Naive thymus-derived CD4-positive, alpha-beta T cell (primary cell): ENCODE measurements at places on chromosomes 13 and 19. TPM values are rescaled to one million over a fixed set of nuclear protein-coding genes. Genes with fewer than 3 reads are reported as not detected.
A peak's percentile ranks its signal among the peaks of the same experiment; 100 is the strongest.

DNA sequence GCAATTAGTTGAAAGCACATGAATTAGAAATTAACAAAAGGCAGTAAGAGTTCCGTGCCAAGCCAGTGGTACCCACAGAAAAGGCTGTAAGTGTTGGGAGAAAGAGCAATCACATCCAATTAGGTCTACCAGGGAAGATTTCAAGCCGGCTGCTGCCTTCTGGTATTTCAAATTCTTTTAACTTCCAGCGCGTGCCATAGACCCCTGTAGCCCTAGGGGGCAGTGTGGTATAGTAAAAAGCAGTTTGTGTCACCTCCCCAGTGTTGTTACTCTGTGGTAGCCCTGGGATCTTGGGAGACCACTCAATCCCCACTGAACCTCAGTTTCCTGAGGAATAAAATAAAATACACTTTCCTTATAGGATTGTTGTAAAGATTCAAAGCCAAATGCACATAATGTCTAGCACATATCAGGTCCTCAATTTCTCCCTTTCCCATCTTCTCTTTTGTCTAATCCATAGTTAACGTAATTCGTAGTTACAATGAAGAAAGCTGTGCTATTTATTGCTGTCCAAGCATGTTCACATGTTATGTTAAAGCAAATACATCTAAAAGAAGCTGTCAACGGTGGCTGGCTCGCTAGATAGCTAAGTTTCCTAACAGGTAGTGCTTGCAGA is 230.2 kb downstream of the TDRD3 start:
- H3K4me1 ChIP-seq, result no peaks in the 10 kb centered on the region
- H3K4me3 ChIP-seq, result no peak overlapping the region
- H3K27me3 ChIP-seq, result no peaks in the 10 kb centered on the region
- DNase-seq, result no peak
- no peak overlapping the region for H3K27ac ChIP-seq
- no peaks in the 10 kb centered on the region for H3K36me3 ChIP-seq

DNA sequence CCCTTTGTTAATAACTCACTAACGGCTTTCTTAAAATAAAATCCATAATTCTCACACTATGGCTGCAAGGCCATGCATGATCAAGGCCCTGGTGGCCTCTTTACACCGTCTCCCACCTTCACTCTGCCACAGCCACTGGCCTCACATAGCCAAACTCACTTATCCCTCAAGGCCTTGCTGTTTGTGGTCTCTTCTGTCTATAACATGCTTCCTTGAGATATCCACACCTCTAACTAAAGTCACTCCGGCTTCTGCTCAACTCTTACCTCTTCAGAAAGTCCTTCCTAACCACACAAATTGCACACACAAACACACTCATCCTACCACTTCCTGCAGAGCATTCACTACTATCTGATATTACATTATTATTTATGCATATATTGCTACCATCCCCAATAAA is 262.5 kb downstream of the DIAPH3 start:
- H3K27me3 ChIP-seq, result no peaks in the 10 kb centered on the region
- no peak for DNase-seq
- no peaks in the 10 kb centered on the region for H3K4me1 ChIP-seq

DNA sequence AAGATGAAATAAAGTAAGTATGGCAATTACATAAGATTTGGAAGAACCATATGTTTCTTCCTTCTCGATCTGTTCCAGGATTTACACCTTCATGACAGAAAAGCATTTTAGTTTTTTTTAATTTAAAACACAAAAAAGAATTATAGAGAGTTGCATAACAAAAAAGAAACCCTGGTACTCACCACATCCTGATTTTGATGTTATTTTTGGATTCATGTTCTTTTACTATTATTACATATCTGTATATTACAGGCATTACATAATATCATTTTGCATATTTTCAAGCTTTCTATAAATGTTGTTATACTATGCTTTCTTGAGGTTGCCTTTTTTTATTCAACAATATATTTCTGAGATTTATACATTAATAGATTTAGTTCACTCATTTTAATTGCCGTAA is 6.7 kb upstream of the KATNAL1 start:
- no peak for DNase-seq
- H3K27ac ChIP-seq, result no peak overlapping the region
- no peaks in the 10 kb centered on the region for H3K4me1 ChIP-seq
- H3K27me3 ChIP-seq, result no peaks in the 10 kb centered on the region
- no peaks in the 10 kb centered on the region for H3K36me3 ChIP-seq

GRCh38 chr19:1863638-1864479 is 480 bp upstream of the KLF16 start:
- H3K36me3 ChIP-seq, result no peaks in the 10 kb centered on the region
- peak; percentile 96 for DNase-seq
- peak overlapping the region; percentile 78 for H3K27ac ChIP-seq
- H3K4me3 ChIP-seq, result peak overlapping the region; percentile 79
- H3K27me3 ChIP-seq, result no peaks in the 10 kb centered on the region
- H3K4me1 ChIP-seq, result peaks cover 32% of the 10 kb centered on the region

DNA sequence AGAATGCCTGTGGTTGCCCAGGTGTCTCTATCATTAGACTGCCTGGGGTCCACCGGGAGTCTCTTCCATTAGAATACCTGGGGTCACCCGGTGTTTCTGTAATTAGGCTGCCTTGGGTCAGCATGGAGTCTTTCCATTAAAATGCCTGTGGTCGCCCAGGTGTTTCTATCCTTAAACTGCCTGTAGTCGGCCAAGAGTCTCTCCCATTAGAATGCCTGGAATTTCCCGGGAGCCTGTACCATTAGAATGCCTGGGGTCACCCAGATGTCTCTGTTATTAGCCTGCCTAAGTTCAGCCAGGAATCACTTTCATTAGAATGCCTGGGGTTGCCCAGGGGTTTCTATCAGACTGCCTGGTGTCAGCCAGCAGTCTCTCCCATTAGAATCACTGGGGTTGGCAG is 1492.8 kb downstream of the UQCRFS1 start:
- H3K36me3 ChIP-seq, result no peaks in the 10 kb centered on the region
- H3K27ac ChIP-seq, result no peak overlapping the region
- no peak for DNase-seq
- no peaks in the 10 kb centered on the region for H3K27me3 ChIP-seq

DNA sequence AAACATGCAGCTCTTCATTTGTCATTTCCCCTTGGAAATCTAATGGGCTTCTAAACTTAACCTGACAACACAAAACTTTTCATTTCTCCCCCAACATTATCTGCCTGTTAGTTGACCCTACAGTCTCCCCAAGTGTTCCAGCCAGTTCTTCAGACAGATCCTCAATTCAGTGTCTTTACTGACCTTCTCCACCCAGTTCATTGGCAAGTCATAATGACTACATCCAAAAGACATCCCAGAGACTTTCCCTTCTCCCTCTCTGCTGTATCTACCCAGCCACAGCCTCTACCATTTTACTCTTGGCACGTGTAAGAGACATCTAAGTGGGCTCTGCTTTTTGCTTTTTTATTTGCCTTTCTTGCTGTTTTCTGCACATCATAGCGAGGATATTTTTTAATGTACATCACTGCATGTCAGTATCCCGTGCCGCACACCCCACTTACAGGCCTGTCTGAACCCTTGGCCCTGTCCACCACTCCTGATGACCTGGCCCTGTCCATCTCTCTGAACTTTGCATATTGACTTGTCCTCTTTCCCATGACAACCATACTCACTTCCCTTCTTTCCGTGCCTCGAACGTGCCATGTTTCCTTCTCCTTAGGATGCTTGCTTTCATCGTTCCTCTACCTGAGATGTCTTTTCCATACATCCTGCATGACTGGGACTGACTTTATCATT is 391.9 kb downstream of the IRS2 start:
- H3K4me1 ChIP-seq, result no peaks in the 10 kb centered on the region
- H3K27me3 ChIP-seq, result no peaks in the 10 kb centered on the region
- no peak for DNase-seq
- no peaks in the 10 kb centered on the region for H3K36me3 ChIP-seq

DNA sequence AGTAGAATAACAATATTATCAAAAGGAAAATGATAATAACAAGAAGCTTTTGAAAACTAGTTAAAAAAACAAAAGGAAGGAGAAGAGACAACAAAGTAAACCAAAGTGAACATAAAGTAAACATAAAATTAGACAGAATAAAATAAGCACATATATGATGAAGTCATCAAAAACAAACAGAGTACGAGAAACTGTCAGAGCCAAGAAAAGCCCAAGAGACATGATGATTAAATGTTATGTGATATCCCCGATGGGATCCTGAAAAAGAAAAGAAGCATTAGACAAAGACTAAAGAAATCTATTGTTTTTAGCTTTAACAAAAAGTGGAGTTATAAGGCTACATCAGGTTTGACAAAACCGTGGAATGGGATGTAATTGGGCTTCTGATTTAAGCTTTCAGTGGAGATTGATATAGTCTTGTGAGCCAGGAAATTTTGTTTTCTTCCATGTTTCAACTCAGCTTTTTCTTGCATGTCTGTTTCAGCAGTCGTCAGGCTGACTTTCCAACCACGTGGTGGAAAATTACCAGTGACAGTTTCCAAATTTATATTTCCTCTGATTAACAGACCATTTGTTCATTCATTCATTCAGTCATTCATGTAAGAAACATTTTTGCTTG is 64.9 kb downstream of the KL start:
- no peaks in the 10 kb centered on the region for H3K4me1 ChIP-seq
- no peaks in the 10 kb centered on the region for H3K27me3 ChIP-seq
- H3K4me3 ChIP-seq, result no peak overlapping the region
- no peaks in the 10 kb centered on the region for H3K36me3 ChIP-seq
- DNase-seq, result no peak
- H3K27ac ChIP-seq, result no peak overlapping the region

- no peak overlapping the region for H3K27ac ChIP-seq
- H3K27me3 ChIP-seq, result no peaks in the 10 kb centered on the region
- DNase-seq, result no peak
These were observed 337.3 kb upstream of the DACH1 start for GRCh38 chr13:72204291-72204690.

DNA sequence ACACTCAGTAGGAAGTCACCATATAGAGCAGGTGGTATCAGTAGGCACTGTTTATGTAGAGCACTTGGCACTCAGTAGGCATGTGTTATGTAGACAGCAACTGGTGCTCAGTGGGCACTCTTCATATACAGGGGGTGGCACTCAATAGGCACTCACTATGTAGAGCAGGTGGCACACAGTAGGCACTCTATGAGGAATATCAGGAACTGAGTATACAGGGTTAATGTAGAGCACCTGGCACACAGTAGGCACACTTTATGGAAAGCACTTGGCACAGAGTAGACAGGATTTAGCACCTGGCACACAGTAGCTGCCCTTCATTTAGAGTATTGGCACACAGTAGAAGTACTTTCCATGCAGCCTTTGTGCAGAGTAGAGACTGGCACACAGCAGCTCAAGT is 1.1 kb upstream of the CYP4F3 start:
- H3K4me1 ChIP-seq, result no peaks in the 10 kb centered on the region
- no peaks in the 10 kb centered on the region for H3K36me3 ChIP-seq
- no peak overlapping the region for H3K4me3 ChIP-seq
- H3K27me3 ChIP-seq, result no peaks in the 10 kb centered on the region
- DNase-seq, result no peak
- no peak overlapping the region for H3K27ac ChIP-seq

GRCh38 chr13:27593267-27593666 is 27.1 kb downstream of the LNX2 start:
- no peaks in the 10 kb centered on the region for H3K4me1 ChIP-seq
- DNase-seq, result no peak
- H3K27me3 ChIP-seq, result no peaks in the 10 kb centered on the region

GRCh38 chr13:38606699-38607535 is 80.0 kb upstream of the FREM2 start:
- no peaks in the 10 kb centered on the region for H3K36me3 ChIP-seq
- H3K27ac ChIP-seq, result no peak overlapping the region
- DNase-seq, result no peak
- H3K27me3 ChIP-seq, result no peaks in the 10 kb centered on the region
- no peaks in the 10 kb centered on the region for H3K4me1 ChIP-seq

GRCh38 chr19:45878043-45878794 is 7.7 kb downstream of the IRF2BP1 start:
- no peak overlapping the region for H3K4me3 ChIP-seq
- H3K27ac ChIP-seq, result no peak overlapping the region
- DNase-seq, result no peak
- peaks cover 3% of the 10 kb centered on the region for H3K4me1 ChIP-seq
- no peaks in the 10 kb centered on the region for H3K36me3 ChIP-seq

DNA sequence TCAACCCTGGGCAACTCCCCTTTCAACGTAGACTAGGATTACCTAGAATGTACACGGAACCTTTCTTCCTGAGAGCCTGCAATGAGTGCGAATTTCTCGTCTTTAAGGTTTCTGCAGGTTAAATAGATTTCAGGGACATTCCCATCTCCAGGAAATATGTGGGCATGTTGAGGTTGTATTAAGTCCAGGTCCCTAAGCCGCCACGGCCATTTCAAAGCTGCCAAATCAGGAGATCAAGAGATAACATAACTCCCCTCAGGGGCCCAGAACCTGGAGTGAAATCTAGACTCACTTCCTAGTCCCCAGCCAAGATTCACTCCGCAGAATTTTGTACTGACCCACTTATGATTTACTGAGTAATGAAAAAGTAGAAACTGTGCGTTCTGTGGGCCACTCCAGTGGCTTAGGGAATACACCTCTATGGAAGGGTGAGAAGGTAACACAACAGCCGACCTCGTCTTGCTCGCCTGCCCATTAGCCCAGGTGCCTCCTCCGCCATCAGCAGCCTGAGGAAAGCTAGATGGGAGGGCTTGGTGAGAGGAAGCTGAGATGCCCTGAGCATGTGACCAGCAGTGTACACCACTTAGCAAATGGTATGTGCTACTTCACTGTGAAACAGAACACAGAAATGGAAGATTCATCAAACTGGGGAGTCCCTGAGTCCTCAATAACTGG is 98.5 kb upstream of the SOX1 start:
- H3K27me3 ChIP-seq, result no peaks in the 10 kb centered on the region
- H3K27ac ChIP-seq, result no peak overlapping the region
- no peaks in the 10 kb centered on the region for H3K36me3 ChIP-seq
- no peak for DNase-seq
- H3K4me3 ChIP-seq, result no peak overlapping the region

DNA sequence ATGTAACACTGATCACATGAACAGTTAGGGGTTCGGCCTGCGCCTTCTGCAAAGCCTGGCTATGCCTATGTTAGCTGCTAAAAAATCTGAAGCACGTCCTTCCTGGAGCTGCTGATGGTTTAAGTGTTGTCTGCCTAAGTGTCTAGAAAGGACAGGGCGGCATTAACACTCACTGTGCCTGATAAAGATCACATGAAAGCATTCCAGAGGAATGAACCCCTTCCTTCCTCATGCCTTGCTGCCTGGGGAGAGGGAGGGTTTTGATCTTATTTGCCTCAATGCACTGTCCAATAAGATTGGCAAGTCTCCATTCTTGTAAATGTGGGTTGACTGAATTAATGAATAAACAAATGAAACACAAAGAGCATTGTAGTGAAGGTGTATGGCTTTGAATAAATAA is 5.2 kb downstream of the DOCK9 start:
- DNase-seq, result no peak
- no peaks in the 10 kb centered on the region for H3K36me3 ChIP-seq
- no peaks in the 10 kb centered on the region for H3K27me3 ChIP-seq
- no peak overlapping the region for H3K4me3 ChIP-seq
- no peak overlapping the region for H3K27ac ChIP-seq
- no peaks in the 10 kb centered on the region for H3K4me1 ChIP-seq

GRCh38 chr13:98761126-98761985 is 8.9 kb upstream of the SLC15A1 start:
- H3K27me3 ChIP-seq, result no peaks in the 10 kb centered on the region
- H3K36me3 ChIP-seq, result no peaks in the 10 kb centered on the region
- no peaks in the 10 kb centered on the region for H3K4me1 ChIP-seq
- no peak overlapping the region for H3K27ac ChIP-seq
- DNase-seq, result no peak
- no peak overlapping the region for H3K4me3 ChIP-seq

GRCh38 chr13:113448885-113449692 is 4.2 kb downstream of the ADPRHL1 start:
- no peak overlapping the region for H3K27ac ChIP-seq
- no peak overlapping the region for H3K4me3 ChIP-seq
- no peaks in the 10 kb centered on the region for H3K4me1 ChIP-seq
- DNase-seq, result no peak
- no peaks in the 10 kb centered on the region for H3K27me3 ChIP-seq

The CEACAM4 gene
- polyA plus RNA-seq, result not detected
